Keratinocyte (primary cell): ENCODE measurements at places on chromosomes 3 and 15.

DNA sequence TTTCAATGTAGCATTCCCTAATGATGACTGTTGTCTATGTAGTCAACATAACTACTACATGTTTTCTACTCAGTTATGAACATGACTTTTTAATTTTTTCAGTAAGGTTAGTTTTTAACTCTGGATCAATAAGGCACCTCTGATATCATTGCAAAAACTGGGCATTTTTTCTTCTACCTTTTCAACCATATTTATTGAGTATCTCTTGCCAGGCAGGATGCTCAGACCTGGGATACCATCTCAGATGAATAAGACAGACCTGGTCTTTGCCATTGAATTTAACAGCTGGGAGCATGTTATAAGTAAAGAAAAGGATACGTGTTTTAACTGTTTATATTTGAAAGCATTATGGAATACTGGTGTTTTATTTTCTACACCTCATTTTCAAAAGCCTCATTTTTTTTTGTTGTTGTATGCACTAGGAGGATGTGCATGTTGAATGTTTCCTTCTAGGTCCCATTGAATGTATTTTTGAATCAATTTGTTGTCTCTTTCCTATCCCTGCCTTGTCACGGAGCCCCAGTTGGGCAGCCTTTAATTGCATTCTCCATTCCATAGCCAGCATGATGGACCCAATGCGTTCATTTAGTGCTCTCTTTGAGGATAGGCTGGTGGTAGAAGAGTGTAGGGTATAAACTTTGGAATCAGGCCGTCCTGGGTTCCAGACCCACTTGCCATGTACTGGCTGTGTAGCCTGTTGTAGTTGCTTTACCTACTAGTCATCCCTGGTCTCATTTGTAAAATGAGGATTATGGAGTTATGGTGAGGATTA is 3.7 kb downstream of the TGFBR2 start:
- DNase-seq = no peak

- DNase-seq = no peak
Observed at GRCh38 chr3:58102976-58103451, 94.8 kb downstream of the FLNB start.

DNA sequence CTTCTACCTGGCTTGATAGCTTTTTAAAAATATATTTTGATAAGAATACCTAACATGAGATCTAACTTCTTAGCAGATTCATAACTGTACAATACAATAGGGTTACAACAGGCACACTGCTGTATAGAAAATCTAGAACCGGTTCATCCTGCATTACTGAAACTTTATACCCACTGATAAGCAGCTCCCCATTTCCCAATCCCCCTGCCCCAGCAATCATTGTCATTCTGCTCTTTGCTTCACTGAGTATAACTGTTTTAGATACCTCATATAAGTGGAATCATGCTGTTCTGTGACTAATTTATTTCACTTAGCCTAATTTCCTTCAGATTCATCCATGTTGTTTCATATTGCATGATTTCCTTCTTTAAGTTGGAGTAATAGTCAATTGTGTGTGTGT is 906.0 kb downstream of the GBE1 start:
- DNase-seq = no peak

DNA sequence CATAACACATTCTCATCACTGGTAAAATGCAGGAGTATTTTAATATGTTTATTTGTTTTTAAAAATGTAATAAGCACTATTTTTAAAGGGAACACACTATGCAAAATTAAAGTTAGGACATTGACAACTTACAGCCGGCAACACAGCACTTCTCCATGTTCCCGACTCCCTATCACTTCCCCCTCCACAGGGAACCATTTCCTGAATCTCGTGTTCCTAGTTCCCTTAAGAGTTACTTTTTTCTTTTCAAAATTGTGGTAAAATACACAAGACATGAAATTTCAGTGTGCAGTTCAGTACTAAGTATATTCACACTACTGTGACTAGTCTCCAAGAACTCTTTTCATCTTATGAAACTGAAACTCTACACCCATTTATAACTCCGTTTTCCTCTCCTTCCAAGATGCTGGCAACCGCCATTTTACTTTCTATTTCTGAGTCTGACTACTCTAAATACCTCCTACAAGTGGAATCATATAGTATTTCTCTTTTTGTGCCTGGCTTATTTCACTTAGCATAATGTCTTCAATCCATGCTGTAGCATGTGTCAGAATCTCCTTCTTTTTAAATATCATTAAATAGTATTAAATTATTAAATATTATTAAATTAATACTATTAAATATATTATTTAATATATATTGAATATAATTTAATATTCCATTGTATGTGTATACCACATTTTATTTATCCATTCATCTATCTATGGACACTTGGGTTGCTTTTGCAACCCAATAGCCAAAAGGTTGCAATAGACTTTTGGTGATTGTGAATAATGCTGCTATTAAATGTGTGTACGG is 25.9 kb upstream of the UBE2Q2 start:
- DNase-seq = no peak

DNA sequence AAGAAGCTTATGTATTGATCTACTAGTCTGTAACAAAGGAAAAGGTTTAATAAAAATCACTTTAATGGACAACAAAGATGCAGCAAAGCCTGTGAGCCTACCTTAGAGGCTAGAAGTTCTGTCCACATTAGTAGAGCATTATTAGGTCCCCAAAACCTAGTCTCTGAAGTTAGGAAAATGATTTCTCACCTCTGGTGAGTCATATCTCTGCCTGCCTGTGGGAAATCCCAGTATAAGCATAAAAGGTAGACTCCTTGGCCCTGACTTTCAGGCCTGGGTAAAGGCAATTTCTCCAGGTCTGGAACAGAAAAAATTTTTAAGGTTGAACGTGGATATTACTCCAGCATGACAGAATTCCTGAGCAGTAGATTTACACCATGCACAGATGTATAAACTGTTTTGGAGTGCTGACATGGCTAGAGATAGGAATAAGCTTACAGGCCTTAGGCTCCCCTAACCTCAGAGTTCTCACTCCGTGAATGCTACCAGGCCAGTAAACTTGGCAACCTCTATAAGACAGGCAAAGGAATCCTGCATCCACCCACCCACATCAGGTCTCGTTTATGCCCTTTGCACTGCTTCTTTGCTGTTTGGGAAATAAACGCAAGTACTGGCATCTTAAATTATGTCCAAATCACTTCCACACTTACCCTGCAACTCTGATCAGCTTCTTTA is 104.1 kb downstream of the SERPINI1 start:
- no peak for DNase-seq

DNA sequence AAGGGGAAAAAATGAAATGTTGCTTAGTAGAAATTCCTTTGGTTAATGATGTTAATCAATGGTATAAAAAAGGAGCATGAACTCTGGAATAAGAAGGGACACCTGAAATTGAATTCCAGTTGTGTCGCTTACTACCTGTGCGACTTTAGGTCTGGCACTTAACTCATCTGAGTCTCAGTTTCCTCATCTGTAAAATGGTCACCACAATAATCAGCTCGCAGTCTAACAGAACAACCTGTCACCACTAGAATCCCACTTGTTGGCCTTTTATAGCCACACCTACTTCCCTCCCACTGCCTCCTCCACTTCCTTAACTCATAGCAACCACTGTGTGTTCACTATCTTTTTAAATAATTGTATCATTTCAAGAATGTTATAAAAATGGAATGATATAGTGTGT is 2.5 kb downstream of the PLAAT1 start:
- no peak for DNase-seq
